ENCODE measurements at places on chromosomes 2 and 18.
A peak's percentile ranks its signal among the peaks of the same experiment; 100 is the strongest.

DNA sequence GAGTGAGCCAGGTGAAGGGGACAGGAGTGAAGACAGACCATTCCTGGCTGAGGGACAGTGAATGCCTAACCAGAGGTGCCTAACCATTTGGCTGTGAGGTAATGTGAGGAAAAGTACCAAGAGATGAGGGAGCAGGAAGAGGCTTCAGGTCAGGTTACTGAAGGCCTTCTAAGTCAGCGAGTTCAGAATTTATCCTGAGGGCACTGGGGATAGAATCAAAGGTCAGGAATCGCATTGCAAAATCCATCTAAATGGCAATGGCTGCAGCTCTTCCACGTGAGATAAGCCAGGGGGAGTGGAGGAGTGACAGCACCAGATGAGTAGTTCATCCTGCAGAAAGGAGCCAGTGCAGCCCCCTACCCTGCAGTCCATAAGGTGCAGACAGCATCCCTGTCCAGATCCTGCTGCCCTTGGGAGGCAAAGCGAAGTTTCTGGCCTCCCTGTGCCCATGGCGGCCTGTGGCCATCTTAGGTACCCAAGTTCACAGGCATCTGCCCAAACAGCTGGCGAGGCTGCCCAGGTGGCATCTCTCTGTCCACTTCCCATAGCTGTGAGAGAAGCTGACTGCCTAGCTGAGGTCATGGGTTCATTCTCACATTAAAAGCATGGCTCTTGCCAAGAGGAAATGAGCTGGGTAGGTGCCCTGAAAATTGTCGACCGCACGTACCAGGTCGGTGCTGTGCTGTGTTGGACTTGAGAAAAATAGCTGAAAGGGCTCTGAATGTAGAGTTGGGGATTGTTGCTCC lies 49.5 kb downstream of the CYP27C1 start:
- peak; percentile 53 for DNase-seq

DNA sequence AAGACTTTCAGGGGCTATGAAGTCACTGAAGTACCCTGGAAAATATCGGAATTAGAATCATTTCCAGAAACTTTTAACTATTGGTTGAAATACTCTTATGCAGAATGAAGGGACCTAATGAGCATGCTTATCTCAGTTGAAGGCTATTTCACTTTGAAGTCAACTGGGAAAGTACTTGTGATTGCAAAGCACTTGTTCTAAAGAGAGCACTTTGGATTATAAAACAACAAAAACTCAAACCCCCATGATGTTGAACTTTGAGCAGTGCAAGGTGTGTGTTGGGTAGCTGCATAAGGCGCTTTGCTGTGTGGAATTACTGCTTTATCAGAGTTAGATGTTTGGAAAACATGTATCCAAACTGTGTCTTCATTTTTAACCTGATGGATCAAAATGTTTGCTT lies 12.0 kb upstream of the MGAT5 start:
- DNase-seq: no peak

DNA sequence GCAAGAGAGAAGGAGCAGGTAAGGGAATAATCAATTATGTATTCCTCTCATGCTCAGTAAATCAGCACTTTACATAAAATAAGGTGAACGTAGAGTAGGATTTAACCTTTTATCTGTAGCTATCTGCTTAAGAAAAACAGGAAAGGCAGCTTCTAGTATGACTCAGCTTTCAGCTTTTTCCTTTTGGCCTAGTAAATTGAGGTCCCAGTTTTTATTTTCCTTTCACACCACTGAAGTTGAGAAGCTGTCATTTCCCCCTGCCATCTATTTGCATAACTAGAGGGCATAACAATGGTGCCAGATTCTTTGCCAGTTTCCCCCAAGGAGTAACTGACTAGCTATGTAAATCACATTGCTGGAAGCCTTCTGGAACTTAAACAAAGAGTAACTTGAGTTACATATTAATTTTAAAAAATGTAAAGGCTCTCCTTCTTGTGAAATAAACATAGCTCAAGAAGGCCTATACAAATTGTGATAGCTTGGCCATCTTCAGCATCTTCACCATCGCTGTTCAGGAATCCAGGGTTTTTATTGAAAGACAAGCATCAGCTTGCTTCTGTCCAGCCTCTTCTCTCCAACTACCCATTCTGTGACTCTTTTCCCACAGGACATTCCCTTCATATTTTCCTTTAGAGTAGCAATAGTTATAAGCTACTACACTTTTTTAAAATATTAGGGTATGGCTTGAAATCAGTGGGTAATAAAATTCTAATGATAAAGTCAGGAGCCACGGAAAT lies 97.0 kb downstream of the KYNU start:
- peak; percentile 86 for DNase-seq

- DNase-seq: no peak
These were observed 9.0 kb upstream of the NTSR2 start for GRCh38 chr2:11679016-11679415.

DNA sequence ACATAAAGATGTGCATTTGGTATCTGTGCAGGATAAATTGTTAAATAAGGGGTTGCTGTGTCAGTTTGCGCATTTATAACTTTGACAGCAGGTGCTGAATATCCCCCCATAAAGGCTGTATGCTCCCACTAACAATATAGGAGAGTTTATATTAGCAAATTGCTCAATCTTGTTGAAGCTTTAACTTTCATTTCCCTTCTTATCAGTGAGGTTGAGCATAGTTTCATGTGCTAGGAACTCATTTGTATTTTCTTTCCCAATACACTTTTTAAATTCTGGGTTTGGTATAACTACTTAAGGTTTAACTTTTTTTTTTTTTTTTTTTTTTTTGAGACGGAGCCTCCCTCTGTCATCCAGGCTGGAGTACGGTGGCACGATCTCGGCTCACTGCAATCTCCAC lies 89.0 kb downstream of the FAM117B start:
- DNase-seq: no peak

- peak; percentile 53 for DNase-seq
These were observed 22.7 kb downstream of the MTHFD2 start for GRCh38 chr2:74221091-74221490.

DNA sequence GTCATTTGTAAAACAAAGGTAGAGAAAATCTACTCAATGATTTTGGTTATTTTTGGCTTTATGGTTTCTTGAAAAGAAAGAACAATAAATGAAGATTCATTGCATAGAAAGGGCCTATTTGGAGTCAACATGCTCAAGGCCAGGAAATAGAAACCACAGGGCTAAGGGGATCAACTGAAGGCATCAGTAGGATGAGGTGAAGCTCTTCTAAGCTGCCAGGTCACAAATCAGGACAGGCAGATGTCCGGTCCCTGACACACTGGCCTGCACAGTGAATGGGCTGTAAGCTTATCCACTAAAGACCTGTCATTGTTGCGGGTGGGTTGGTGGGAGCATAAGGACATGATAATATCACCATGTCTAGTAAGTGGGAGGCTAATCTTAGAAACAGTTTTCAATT lies 31.6 kb upstream of the RNF138 start:
- no peak for DNase-seq

GRCh38 chr2:31141443-31142085 lies 3.3 kb upstream of the GALNT14 start:
- DNase-seq: no peak

- no peak for DNase-seq
These were observed 36.3 kb downstream of the STAT4 start for GRCh38 chr2:191114403-191114886.
